Fibroblast of skin of back (primary cell): ENCODE measurements at places on chromosomes 3 and 15.

DNA sequence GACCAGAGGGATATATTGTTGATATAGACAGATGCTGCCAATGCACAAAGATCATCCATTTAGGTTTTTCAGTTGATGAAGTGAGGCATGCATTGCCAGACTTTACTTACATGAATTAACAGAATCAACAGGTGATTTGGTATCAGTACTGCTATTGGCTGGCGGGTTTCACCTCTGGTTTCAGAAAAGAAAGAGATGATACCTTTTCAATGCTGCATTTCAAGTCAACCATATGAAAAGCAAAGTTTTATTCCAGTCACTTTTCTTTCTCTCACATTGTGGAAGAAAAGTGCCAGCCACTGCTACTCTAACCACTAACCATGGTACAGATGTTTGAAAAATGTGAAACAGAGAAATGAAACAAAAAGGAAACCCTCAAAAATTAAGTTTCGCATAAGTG, 289.1 kb downstream of the TIGIT start:
- no peak for DNase-seq

DNA sequence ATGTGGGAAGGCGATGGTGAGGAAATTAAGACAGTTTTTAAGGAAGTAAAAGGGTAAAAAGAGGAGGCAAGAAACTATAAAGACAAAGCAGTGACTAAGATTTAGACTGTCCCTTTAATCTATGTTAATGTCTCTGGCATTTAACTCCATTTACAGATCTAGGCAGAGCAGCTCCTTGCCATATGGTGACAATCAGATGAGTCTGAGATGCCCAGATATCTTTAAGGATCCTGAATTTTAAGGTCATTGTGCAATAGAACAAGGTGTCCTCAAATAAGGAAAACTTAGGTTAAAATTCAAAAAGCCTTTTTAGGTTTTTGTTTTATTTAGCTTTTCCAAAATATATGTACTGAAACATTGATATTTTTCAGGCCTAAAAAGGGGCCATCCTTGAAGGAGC, 24.1 kb downstream of the RASGRP1 start:
- DNase-seq, result no peak

DNA sequence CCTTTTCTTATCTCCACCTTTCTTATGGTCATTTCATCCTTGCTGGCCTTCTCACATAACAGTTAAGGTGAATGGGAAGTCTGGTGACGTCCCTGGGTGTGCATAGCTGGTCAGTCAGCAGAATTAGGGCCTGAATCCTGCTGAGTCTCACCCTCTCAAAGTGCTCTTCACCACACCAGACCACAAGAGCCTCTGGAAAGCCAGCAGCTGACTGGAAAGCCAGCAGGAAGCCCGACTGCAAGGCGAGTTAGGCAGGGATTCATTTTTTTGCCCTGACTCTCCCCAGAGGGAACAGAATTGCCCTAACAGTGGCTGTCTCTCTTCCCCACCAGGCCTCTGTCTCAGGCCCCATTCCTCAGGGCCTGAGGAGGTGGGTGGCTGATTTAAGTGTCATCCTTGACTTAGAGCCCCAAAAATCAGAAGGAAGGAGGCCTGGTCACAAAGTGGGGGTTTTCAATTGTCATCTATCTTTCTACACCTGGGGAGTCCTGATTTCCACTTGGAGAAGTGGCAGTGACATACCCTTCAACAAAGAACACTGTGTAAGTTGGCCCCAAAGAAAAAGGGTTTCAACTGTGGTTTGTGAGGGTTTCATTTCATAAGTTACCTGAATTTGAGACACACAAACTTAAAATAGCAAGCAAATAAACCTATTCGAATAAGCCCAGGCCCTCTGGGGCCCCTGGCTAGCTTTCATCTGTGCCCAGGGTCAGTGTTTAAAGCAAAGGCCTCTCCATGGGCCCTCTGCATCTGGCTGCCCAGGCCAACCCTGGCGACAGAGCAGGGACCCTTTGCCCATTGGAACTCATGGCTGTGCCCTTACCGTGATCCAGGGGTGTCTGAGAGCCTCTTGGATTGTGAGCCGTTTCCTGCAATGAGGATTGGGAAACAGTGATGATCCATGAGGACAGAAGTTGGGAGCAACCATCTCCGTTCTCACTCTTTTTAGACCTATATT, 90.5 kb upstream of the HERC1 start:
- DNase-seq, result peak; percentile 32

DNA sequence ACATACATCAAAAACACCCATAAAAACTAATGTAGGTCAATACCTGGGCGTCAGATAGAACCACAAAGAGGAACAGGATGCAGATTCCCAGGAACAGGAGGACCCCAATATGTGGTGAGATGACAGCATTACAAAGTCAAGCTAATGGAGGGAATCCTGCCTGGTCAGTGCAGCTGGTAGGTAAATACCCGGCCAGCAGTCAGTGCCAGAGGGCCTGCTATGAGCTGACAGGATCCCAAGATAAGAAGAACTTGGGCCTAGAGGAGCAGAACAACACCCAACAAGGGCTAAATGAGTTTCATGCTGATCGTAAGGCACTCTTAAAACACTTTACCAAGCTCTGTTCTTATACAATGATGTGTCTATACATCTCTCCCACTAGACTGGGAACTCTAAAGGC, 61.2 kb upstream of the KCNMB2 start:
- DNase-seq, result no peak

- DNase-seq, result no peak
Observed at GRCh38 chr3:137217733-137218132, 259.9 kb downstream of the IL20RB start.

GRCh38 chr3:82055792-82056191, 294.3 kb upstream of the GBE1 start:
- DNase-seq, result peak; percentile 15
